ENCODE measurements at places on chromosomes 2 and 18.

DNA sequence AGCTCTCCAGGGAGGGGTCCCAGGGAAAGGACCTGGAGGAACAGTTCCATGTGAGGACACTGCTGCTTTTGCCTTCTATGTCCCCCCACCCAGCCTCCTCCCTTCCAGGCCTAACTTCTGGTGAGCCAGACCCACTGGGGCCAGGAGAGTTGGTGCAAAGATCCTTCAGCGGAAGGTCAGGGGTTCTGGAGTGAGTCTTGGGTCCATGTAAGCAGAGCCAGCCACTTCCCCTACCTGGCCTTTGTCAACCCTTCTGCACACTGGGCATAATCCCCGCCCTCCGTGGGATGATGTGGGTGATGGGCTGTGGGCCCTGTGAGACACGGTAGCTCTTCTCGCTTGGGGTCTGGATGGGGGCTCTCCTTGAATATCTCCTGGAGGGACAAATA is 76.9 kb downstream of the RHOB start:
- no peak for DNase-seq

DNA sequence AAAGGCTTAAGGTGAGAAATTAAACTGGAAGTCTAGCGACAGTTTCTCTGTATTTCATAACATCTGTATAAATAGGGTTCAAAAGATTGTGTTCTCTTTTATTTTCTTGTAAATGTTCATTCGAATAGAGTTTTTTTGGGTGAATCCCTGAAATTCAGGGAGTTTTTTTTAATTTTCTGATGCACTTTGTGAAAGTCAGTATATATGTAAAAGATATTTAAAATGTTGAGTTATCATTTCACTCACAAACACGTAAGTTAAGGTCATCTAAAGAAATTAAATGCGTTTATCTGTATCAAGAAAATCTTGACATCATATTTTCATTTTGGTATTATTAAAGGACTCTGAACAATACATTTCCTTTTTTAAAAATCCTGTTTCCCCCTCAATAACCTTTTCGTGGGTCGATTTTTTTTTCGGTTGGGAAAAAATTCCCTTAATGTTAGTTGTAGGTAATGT is 3.4 kb downstream of the SP9 start:
- DNase-seq: no peak

GRCh38 chr2:173145454-173145853 is 69.8 kb downstream of the MAP3K20 start:
- no peak for DNase-seq

DNA sequence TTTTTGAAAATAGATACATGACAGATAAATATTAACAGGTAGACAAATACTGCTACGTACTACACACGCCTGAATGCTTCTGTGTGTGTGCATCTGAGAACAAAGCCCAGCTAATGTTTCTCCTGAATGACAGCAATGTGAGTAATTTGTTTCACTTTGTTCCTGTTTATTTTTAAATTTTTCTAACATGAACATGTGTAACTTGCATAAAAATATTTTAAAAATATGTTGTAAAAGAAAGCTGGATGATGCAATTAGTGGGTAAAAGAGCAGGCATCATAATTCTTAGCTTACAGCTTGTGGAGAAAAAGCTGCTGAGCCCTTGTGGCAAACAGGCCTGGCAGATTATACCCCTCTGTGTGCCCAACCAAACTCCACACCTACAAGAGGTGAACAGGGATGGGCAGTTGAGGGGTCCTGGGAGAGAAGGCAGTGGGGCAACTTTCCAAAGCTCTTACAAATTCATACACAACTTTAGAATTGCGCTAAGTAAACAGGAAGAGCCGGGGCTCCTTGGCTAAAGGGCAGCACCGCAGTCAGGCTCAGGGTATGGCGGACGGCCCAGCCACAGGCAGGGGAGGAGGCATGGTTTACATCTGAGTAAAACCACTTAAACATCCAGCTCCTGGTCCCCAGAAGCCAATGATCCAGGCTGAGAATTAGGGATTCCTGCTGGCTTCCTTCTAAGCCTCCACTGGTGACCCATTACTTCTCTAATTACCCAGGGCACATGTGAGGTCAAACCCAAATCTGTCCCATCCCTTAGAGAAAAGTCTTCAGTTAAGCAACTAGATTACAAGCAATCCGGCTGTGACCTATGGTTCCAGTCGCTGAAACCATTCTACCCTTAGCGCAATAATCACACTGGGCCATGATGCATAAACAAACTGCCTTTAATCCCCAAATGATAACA is 14.0 kb downstream of the PXDN start:
- DNase-seq: no peak

GRCh38 chr2:231882646-231883045 is 43.5 kb downstream of the NPPC start:
- no peak for DNase-seq

DNA sequence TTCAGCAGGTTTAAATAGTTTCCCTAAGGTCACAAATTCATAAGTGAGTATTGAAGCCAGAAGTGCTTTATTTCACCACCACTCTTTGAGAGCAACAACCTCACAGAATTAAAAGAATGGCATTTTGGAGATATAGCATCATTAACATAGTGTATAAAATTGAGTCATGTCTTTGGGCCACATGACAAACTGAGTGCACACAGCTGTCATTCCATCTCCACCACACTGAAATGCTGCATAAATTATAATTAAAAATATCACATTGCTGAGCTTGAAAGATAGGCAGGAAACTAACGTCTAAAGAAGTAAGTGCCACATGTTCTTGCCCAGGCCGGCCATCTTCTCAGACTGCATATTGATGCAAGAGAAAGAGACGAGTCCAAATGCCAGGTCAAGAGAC is 897.9 kb upstream of the CNTNAP5 start:
- no peak for DNase-seq

DNA sequence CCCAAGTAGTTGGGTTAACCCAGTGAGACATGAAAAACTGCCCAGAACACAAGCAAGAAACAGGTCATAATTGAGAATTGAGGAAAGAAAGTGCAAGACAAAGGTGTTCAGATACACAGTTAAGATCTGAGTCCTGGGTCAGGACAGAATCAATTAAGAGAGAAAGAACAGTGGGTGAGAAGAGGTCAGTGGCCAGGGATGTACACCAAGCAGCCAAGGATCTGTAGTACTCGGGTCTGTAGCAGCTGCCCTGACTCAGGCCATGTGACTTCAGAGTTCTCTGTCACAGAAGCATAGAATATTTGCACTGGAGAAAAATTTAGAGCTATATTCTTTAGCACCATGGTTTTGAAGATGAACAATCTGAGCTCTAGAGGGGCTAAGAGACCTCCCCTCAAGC is 141.6 kb downstream of the SLC8A1 start:
- DNase-seq: no peak

- DNase-seq: no peak
Observed at GRCh38 chr2:68806511-68807109, 64.6 kb downstream of the BMP10 start.

DNA sequence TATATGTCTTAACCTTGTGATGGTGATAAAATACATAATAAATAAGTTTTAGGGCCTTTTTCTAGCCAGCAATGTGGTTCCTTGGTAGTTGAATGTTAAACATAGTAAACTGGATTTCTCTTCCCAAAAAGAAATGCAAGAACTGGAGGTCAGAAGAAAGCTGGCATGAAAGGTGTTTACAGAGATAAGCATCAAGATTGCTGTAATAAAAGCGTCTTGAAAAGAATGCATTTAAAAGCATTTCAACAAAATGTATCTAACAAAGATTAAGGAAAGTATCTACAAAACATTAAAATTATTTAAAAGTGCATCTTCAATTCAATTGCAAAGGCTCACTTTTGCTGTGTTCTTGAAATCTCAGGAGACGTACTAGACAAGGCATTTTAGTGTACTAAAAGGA is 419.0 kb downstream of the ERBB4 start:
- no peak for DNase-seq

GRCh38 chr2:43927442-43927841 is 68.3 kb downstream of the LRPPRC start:
- no peak for DNase-seq

- DNase-seq: no peak
Observed at GRCh38 chr2:53129851-53130250, 637.8 kb upstream of the CHAC2 start.

GRCh38 chr2:101740555-101740964 is 43.1 kb downstream of the MAP4K4 start:
- no peak for DNase-seq

GRCh38 chr2:176317199-176317598 is 48.0 kb downstream of the MTX2 start:
- DNase-seq: no peak

DNA sequence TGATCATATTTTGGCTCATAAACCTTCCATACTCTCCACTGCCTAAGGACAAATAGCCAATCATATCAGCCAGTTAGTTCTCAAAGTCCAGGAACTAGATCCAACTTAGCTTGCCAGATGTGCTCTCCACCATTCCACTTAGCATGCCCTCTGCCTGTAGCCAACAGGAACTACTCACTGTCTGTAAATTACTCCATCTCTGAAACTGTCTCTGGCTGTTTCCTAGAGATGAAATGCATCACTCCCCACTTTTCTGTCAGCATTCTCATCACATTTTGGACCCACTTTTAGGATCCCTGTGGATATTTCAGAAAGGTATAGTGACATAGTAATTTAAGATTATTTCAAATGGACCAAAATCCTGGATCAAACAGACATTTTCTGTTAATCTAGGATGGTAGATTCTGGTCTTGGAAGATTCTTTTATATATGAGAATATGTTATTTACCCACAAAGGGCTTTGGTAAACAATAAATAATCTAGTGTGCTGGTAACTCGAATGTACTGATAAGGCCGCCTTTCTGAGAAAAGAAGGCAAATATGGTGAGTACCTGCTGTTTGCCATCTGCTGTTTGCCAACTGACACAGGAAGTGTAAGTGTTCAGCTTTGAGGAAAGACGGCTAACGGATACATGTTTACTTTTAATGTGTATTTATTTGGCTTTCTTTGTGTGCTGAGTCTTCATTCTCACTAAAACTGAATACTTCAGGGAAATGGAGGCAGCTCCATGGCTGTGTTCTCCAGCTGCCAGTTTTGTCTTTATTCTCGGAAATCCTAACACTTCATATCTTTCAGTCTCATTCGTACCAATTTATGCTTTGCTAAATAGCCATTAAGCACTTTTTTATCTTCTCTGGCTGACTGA is 79.5 kb downstream of the EVA1A start:
- DNase-seq: no peak

DNA sequence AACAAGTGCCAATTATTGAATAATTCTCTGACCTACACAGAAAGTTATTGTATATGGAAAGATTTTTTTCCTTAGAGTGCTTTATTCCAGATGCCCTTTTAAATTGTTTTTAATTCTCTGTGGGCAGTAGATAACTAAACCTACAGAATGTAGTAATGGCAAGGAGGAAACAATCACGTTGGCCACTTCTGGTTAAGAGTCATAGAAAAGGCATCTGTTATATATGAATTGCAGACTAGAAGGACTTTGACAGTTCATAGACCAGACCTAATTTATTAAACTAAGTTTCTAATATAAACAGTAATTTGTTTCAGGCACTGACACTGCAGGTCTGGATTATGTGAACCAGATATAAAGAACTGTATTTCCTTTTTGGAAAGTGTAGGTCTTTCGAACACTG is 607.5 kb downstream of the PLCL1 start:
- DNase-seq: no peak

DNA sequence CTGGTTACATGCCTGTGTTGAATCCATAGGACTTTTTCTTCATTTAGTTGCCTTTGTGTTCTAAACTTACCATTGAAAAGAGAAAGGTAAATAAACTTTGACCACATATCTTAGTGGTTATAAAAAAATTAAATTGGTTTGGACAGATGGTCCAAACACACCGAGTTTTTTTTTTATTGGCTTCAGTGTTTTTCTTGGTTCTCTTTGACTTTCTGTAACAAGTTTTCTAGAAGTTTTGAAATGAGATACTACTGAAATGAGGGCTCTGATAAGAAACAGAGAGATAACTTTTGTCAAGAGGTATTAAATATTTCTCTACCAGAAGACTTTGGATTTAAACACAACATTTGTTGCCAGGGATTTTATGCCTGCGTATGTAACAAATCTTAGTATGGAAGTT is 20.7 kb downstream of the SPTBN1 start:
- DNase-seq: no peak

- DNase-seq: no peak
Observed at GRCh38 chr2:108916796-108917421, 72.1 kb downstream of the EDAR start.

DNA sequence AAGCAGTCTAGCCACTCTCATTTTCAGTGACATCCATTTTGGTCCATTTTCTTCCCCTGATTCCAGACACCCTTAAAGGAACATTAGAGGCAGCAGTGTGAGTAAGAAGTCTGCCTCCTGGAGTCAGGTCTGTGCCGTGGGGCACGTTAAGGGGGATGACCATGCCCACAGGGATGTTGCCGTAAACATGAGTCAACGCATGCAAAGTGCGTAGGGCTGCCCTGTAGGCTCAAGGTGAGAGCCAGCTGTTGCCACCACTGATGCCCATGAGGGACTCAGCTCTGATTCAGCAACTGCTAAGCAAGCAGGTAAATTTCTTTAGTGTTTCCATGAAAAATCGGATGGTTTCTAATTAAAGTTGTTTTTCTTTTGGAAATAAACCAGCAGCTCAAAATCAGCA is 61.4 kb upstream of the TFCP2L1 start:
- DNase-seq: no peak

DNA sequence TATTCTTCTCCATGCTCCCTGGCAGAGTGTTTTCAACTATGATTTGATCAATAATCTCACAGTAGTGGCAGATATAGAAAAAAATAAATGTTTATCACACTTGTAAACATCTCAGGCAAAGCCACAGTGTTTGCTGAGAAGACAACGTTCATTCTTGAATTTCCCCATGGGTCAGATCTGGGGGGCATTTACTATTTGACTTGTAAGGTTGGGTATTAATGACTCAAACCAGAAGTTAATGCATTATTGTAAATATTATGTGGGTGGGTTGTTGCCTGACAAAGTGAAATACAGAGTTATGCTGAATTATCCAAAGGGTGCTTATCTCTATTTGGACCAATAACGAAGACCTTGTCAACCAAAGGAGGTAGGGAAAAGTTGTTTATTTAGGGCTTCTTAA is 149.7 kb upstream of the BOD1L2 start:
- no peak for DNase-seq

- DNase-seq: no peak
Observed at GRCh38 chr18:13918898-13919297, 3.6 kb upstream of the MC2R start.

GRCh38 chr2:205848601-205849000 is 166.3 kb downstream of the NRP2 start:
- no peak for DNase-seq

DNA sequence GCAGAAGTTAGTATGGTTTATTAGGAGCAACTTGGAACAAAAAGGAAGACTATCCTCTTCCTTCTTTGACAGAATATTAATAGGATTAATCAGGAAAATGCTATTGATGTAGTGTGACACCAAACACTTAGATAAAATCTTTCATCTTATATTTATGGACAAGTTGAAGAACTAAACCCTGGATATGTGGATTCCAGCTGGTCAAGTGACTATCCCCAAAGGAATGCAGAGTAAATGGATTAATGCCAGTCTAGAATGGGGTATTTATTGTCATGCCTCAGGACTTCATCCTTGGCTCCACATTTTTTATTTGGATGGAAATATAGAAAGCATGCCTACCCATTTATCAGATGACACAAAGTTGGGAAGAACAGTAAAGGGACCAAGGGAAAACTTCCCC is 124.0 kb upstream of the TTC39C start:
- no peak for DNase-seq
